ENCODE measurements at places on chromosomes 4 and X.

DNA sequence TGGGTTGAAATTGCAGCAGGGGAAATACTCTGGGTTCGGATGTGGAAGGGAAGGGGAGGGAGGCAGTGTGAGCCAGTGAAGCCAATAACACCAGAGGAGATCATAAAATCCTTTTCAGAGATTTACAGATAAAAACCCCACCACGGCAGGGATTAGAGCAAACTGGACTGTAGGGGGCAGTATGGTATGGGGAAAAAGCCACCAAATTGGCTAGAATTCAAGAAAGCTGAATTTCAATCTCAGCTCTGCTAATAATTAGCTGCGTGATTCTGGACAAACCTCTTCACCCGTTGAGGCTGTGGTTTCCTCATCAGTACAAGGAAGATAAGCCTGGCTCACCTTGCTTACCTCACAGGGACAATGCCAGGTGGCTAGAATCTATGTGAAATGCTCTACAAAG is 108.1 kb downstream of the ATG4A start:
- peak; percentile 4 for DNase-seq

DNA sequence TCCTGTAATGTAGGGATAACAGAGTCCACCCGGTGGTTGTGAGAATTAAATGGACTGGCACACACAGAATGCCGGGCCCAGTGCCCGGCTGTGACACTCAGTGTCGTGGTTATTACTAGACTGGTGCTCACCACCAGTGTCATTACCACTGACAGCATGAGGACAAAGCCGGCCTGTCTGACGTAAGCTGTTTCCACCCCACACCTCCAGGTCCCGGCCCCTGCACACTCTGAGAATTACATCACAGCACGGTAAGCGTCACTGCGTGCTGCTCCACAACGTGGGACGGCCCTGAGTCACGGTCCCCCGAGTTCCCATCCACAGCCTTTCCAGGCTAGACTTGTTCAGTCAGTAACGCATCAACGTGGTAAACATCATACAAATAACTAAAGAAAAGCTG is 22.9 kb downstream of the FAT1 start:
- peak; percentile 29 for DNase-seq

- DNase-seq, result no peak
These were observed 381.9 kb downstream of the IL1RAPL1 start for GRCh38 chrX:28969126-28969525.

DNA sequence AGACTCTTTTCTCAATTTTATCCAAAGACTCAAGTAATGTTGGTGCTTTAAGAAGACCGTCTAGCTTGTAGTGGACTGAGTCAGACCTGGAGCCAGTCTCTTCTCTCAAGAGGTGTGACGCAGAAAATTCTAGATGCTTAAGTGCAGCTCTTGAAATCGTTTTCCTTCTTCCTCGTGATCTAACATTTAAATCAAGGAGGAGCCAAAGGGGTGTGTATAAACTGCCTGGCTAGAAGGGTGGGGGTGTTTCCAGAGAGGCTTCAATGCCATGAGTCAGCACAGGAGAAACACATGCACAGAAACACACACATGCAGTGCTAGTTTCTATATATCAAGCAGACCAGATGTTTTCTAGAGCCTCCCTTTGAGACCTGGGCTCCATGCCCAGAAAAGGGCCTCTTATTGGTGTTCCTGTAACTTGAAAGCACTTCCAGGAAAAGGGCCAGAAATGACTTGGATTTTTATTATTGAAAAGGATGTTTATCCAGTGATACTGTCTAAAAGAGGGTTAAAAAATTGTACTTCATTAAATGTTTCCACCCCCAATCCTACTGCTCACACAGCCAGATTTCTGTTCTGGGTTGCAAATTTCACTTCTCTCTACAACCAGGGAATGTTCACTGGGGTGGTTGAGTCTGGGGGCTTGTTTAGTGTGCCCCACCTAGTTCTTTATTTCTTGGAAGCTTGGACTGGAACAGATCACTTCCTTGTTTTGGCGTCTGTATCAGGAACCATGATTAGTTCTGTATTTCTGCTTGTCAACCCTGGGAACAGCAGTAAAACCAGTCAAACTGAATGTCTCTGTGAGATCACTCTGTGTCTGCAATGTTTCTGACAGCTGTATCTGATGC is at the start of gene CLIC2:
CLIC2 (minus strand) TSS at position 129 of the 851 bp plus-strand sequence. CDS start 187 bp downstream, outside the sequence.
- DNase-seq, result peak; percentile 41

DNA sequence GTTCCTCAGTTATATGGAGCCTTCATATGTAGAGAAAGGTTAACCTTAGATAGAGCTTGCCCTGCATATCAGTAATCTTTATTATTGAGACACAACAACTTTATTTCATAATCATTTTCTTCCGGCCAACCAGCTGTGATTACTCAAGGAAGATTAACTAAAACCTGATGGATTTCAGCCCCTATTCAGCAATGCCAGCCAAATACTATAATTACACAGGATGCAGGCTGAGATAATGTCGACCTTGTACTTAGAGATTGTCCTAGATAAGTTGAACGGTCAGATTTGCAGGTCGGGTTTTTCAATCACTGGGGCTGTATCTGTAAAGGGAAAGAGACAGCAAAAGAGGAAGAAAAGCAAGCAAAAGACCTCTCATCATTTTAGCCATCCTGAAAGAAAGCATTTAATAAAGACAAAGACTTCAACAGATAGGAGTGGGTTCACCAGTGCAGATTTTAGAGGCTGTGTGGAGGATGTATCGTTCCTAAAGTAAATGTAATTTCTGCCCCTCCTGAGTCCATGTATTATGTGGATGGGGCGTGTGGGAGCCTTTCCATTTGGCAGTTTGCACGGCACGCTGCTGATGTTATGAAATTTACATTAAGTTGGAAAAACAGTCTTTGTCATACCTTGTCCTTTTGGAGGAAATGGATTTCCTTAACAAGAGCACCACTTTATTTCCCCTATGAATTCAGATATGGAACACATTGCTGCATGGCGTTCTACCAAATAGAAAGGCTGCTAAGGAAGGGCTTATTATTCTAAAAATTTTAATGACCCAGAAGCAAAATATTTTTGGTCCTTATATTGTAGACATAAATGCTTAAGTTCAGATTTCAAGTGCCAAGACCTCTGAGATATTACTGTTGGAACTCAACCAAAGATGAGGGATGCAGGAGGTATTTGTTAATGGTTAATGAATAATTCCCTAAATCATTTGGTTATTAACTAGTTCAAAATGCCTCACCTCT is 496.7 kb downstream of the SPRY1 start:
- no peak for DNase-seq

DNA sequence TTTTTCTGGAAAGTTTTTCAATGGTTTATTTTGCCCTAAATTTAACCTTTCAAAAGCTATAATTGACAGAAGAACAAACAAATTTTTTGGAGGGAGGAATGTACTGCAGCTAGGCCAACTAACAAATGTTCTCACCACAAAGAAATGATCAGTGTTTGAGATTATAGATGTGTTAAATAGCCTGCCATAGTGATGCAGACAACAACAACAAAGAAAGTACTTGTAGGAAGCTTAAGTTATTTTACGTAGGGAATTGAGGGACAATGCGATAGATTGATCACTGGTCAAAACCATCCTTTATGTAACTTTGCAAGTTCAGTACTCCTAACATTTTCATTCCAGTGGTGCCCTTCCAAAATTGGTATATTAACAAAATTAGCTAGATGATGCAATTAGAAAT is 340.4 kb downstream of the SH3BGRL start:
- no peak for DNase-seq

DNA sequence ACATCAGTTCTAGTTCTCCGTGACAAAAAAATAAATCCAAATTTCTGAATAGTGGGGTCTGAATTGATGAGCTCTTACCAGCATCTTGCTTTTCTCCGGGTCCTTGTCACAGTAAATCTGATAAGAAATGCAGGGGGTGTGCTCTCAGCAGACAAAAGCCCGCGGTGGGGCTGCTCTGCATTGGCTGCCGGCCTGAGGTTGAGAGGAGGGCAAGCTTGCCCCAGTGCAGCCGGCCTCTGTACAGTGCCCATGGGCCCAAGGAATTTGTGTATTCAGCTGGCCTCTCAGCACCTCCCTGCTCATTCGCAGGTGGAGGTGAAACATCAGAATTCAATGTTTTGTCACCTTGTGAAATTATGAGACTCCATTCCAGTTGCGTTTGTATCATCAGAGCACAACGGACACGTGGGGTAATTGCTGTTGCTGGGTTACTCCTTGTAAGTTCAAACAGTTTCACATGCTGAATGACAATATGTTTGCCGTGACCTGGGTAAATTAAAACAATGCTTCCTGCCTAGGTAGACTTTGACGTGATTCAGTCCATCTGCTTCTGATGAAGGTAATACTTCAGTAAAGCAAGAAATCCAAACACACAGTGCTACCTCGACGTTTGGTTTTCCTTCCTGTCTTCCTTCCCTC is 596.4 kb downstream of the MID1IP1 start:
- DNase-seq, result no peak

GRCh38 chr4:20787940-20788665 is 87.8 kb downstream of the PACRGL start:
- no peak for DNase-seq

GRCh38 chrX:21907260-21907659 is 33.2 kb upstream of the SMS start:
- DNase-seq, result no peak

DNA sequence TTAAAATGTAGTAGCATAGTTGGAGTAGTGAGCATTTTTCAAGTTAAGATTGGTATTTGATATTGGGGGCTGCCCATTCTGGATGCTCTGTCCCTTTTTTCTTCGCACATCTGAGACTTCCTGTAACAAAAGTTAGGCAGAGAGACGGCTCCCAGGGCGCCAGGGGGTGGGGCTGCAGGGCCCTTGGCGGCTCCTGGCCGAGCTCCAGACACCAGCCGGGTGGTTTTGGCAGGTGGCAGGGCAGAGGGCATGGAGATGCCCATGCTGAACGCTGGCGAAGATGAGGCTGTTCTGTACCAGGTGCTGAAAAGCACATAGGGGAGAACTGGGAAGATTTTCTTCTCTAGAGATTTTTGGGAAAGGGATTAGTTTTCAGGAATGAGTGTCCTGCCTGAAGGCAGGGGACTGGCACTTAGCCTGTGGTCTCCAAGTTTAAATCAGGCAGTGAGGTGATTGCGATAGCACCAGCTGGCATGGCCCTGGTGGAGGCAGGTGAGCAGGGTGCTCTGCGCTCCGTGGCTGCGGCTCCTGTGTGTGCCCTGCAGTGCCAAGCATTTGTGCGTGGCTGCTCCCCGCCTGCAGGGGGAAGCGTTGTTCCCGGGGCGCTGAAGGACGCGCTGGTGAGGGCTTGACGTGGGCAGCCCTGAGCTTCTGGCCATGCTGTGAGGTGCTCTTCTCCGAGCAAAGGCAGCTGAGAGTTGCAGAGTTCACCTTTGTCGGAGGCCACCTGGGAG is 23.6 kb upstream of the HGFAC start:
- no peak for DNase-seq

GRCh38 chrX:97790850-97791249 is 907.1 kb downstream of the RPA4 start:
- no peak for DNase-seq

GRCh38 chr4:175215657-175216056 is 297.5 kb downstream of the ADAM29 start:
- no peak for DNase-seq

GRCh38 chr4:18050448-18050847 is 28.9 kb upstream of the LCORL start:
- no peak for DNase-seq

- DNase-seq, result peak; percentile 63
These were observed 67.6 kb upstream of the SLC7A3 start for GRCh38 chrX:70998411-70999027.

GRCh38 chr4:84574069-84574720 is 8.7 kb upstream of the CDS1 start:
- DNase-seq, result peak; percentile 53

- no peak for DNase-seq
These were observed 15.1 kb upstream of the NKX3-2 start for GRCh38 chr4:13559413-13559812.

All from pons (tissue), 1 donor.